ENCODE measurements at places on chromosomes 3 and 15. TPM values are rescaled to one million over a fixed set of nuclear protein-coding genes. Genes with fewer than 3 reads are reported as not detected.

GRCh38 chr3:186974824-186975313, 44.5 kb downstream of the ST6GAL1 start:
- H3K36me3 ChIP-seq: no peaks in the 10 kb centered on the region
- no peak overlapping the region for H3K4me3 ChIP-seq
- H3K27me3 ChIP-seq: peaks cover 18% of the 10 kb centered on the region
- H3K4me1 ChIP-seq: peaks cover 11% of the 10 kb centered on the region

DNA sequence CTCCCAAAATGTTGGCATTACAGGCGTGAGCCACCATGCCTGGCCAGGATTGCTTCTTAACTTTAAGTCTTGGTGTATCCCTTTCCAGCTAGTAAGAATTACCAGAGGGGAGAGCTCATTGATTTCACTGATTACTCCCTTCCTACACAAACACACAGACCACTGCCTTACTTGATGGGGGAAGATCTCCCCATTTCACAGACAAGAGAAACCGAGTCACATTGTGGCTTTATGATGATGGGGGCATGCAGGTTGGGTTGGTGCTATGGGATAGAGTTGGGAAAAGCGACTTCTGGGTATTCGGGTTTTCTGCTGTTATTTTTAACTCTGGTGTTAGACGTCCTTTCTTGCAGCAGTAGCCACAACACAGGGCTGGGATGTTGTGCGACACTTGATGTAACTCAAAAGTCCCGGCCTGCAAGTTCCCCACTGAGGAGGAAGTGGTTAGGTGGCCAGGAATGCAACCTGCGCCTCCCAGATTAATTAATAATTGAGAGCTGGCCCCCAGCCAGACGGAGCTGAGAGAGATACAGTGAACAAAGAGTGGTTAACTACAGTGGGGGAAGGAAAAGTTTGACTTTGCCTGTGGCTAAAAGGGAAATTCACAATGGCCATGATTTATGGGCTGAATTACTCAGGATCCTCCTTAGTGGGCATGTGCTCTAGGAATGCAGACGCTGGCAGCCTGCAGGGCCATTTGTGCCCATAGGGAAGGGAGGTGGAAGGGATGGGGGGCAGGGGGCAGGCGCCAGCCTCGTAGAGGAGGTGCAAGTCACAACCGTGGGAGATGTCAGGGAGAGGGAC, 63.6 kb downstream of the SMAD6 start:
- peak overlapping the region; percentile 68 for H3K4me3 ChIP-seq
- H3K27me3 ChIP-seq: peaks cover 2% of the 10 kb centered on the region
- H3K27ac ChIP-seq: peak overlapping the region; percentile 76
- H3K36me3 ChIP-seq: no peaks in the 10 kb centered on the region
- H3K4me1 ChIP-seq: peaks cover 67% of the 10 kb centered on the region

GRCh38 chr3:161969867-161970266, 473.3 kb downstream of the OTOL1 start:
- DNase-seq: no peak
- no peaks in the 10 kb centered on the region for H3K36me3 ChIP-seq
- H3K27me3 ChIP-seq: no peaks in the 10 kb centered on the region
- no peak overlapping the region for H3K4me3 ChIP-seq

GRCh38 chr15:68979006-68979405, 35.5 kb upstream of the NOX5 start:
- peaks cover 20% of the 10 kb centered on the region for H3K36me3 ChIP-seq
- H3K4me3 ChIP-seq: no peak overlapping the region
- peaks cover 13% of the 10 kb centered on the region for H3K27me3 ChIP-seq
- H3K27ac ChIP-seq: no peak overlapping the region

GOLGA8K gene
- total RNA-seq: not detected

DNA sequence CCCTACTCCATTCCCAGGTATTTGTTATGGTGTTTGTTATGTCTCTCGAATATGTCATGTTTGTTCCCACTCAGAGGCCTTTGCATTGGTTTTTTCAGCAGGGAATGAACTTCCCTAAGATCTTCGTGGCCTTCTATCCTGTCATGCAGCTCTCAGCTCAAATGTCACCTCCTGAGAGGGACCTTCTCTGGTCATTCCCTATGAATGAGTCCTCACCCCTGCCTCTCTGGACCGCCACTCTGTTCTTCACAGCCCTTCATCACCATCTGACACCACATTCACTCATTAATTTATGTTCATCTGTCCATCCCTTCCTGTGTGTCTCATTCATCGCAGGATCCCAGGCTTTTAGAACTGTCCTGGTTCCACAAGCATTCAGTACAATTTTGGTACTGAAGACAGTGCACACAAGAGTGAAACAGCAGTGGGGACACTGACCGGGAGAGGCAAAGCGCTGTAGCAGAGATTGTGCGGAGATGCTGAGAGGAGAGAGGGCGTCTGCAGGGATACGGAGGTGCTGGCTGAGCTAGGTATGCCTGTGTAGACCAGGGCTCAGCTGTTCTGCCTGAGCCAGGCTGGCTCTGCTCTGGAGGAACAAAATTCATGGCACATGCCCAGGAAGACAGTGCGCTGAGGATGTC, 132.3 kb downstream of the CHCHD6 start:
- no peak overlapping the region for H3K4me3 ChIP-seq
- H3K36me3 ChIP-seq: no peaks in the 10 kb centered on the region
- DNase-seq: no peak
- H3K27me3 ChIP-seq: peaks cover 1% of the 10 kb centered on the region
- peak overlapping the region; percentile 78 for H3K27ac ChIP-seq
- peaks cover 28% of the 10 kb centered on the region for H3K4me1 ChIP-seq

DNA sequence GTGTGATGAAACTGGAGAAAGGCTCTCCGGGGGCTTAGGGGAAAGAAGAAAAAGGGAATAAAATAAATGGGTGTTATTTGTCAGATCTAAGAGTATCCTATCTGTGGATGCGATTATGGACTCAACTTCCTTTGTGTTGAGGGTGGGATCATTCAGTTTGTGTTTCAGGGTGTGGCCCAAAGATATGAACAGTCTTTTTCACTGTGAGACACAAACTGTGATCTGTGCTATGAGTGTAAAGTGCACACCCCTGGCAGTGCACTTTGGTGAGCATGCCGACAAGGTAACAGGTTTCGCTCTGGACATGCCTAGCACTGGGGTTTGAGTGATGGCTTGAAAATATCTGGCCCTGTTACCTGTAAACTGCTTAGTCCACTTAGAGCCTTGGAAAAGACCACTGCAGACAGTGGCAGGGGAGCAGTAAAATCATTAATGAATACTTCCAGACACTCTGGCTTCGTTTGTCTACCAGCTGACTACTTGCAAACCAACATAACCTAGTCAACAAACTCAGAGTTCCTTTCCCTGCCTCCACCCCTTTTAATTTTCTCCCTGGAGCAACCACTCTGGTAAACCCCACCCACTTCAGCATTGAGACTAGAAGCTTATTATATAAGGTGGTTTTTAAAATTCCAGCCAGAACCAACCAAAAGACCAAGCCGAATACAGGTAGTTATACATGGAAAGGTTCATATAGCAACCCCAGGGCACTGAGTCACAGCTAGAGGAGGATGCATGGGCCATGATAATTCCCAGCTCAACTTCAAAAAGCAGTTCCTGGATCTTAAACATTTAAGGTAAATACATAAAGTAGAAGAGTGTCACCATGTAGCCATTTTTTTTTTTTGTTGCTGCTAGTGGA, 55.1 kb downstream of the TAMM41 start:
- H3K4me3 ChIP-seq: no peak overlapping the region
- no peaks in the 10 kb centered on the region for H3K27me3 ChIP-seq
- peaks cover 29% of the 10 kb centered on the region for H3K36me3 ChIP-seq

- no peaks in the 10 kb centered on the region for H3K4me1 ChIP-seq
- peaks cover 20% of the 10 kb centered on the region for H3K27me3 ChIP-seq
- no peak overlapping the region for H3K27ac ChIP-seq
- no peaks in the 10 kb centered on the region for H3K36me3 ChIP-seq
Measured at GRCh38 chr3:10343526-10343925, 22.6 kb upstream of the SEC13 start.

MRAS gene
- 75.4 TPM for total RNA-seq

CILP gene
- total RNA-seq: not detected

GRCh38 chr3:183353421-183353820, 75.0 kb downstream of the MCF2L2 start:
- no peak overlapping the region for H3K27ac ChIP-seq
- H3K4me1 ChIP-seq: no peaks in the 10 kb centered on the region
- no peak overlapping the region for H3K4me3 ChIP-seq

- H3K27ac ChIP-seq: no peak overlapping the region
- no peak for DNase-seq
- H3K27me3 ChIP-seq: peaks cover 17% of the 10 kb centered on the region
- no peak overlapping the region for H3K4me3 ChIP-seq
- no peaks in the 10 kb centered on the region for H3K36me3 ChIP-seq
Measured at GRCh38 chr15:78716651-78717050, 75.6 kb upstream of the CHRNB4 start.

DNA sequence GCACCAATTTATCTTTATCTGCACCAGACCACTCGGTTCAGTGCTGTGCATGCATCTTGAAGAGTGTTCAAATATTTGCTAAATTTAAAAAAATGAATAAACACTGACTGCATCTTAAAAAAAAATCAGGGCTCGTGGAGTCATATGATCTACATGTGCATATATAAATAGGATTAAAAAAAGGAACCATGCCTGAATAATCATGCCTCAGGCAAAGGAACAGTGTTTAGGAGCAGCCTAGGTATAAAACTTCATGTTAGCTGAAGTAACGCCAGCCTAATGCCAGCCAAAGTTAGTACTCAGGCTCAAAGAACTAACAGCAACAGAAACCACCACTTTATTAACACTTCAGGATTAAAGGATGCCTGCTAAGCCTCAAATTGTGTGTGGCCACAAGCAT, 9.5 kb downstream of the ABCC5 start:
- peaks cover 46% of the 10 kb centered on the region for H3K4me1 ChIP-seq
- H3K4me3 ChIP-seq: no peak overlapping the region
- H3K27me3 ChIP-seq: 0 out of 2 replicates have a peak, but pooled peaks cover 1% of the 10 kb centered on the region
- DNase-seq: no peak
- H3K27ac ChIP-seq: no peak overlapping the region

All from HFFc6 (cell line).